Stimulated activated CD4-positive, alpha-beta T cell treated with anti-CD3 and anti-CD28 coated beads, TNF-alpha, amount 100 ng/mL, for 1 hour (primary cell): ENCODE measurements at places on chromosomes 11 and 22.
A peak's percentile ranks its signal among the peaks of the same experiment; 100 is the strongest.

GRCh38 chr11:117037975-117038350, 60.3 kb downstream of the SIK3 start:
- no peak for DNase-seq

GRCh38 chr11:102886999-102887398, 12.2 kb upstream of the MMP12 start:
- DNase-seq, result no peak

- DNase-seq, result peak; percentile 20
Observed at GRCh38 chr11:68447015-68447801, 13.3 kb upstream of the PPP6R3 start.

GRCh38 chr11:12460466-12460865, 83.1 kb downstream of the PARVA start:
- DNase-seq, result no peak

GRCh38 chr11:117095284-117096161, 2.7 kb downstream of the SIK3 start:
- no peak for DNase-seq

- DNase-seq, result no peak
Observed at GRCh38 chr11:84607975-84608836, 1018.9 kb downstream of the DLG2 start.
